ENCODE measurements at places on chromosomes 13 and 19.

GRCh38 chr13:52695856-52696255, 43.2 kb downstream of the SUGT1 start:
- DNase-seq = peak; percentile 25

DNA sequence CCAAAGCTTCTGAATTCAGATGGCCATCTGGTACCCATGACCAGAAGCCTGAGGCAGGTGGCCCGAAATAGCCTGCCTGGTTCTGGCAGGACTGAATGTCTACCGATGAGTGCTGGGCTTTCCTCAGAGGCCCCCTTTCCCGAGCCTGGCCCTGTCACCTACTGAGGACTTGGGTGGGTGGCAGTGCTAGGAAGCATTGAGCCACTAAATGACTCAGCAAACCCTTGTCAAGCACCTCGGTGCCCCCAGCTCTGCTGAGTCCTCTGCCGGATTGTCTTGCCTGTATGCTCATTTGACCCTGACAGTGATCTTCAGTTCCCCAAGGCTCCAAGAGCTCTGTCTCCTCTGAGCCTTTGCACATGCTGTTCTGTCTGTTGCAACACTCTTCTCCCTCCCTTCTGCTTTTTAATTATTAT, 17.9 kb downstream of the PPP1R37 start:
- DNase-seq = peak; percentile 13

- DNase-seq = peak; percentile 18
Measured at GRCh38 chr13:109817591-109818535, 31.5 kb upstream of the IRS2 start.

GRCh38 chr19:29565171-29565570, 39.4 kb downstream of the VSTM2B start:
- no peak for DNase-seq

- DNase-seq = peak; percentile 45
Measured at GRCh38 chr13:42847891-42848663, 66.7 kb downstream of the FAM216B start.

Data from EH (cell line).